Tibial nerve (tissue), 4 donors: ENCODE measurements at places on chromosomes 4 and X. TPM values are rescaled to one million over a fixed set of nuclear protein-coding genes. Genes with fewer than 3 reads are reported as not detected.

GRCh38 chr4:183729069-183729406, 69.9 kb downstream of the TRAPPC11 start:
- no peak for DNase-seq

GRCh38 chr4:176534566-176534965, 214.8 kb downstream of the SPCS3 start:
- DNase-seq = no peak

GRCh38 chr4:184548648-184549341, 74.4 kb upstream of the IRF2 start:
- DNase-seq = no peak

DNA sequence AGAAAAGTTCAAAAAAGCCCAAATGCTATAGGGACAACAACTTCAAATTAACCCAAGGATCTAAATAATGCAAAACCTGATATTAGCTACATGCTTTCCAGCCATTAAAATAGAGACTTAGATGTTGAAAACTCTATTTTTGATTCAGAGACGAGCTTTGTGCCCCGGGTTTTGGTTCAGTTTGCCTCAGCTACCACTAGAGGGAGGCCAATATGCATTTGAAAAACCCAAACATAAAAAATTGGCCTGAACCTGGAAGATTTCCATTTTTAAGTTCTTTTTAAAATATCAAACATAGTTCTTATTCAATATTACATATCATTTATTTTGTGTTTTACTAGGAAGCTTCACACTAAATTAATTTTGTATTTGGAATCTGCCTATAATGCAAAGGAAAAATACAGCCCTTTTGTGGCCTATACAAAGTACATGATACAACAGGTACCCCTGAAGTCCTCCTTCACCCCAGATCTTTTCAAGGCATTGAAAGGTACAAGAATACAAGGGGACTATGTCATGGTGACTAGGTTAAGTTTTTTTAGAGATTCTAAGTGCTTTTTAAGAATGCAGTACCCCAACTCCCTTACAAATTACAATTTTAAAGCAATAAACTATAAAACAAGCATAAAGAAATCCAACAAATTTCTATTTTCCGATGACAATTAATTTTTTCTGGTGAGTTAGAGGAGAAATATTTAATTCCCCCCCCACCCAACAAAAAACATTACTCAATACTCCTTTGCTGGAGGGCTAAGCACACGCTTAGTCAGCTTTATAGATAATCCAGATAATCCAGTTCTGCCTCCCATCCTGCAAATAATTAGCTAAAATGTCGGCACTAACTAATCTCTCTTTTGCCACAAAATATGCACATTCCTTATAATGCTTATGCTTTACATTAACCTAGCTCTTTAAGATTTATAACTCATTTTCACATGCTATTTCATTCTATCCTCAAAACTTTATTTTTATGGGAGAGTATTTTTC, 97.7 kb upstream of the PTPN13 start:
- DNase-seq = peak; percentile 56

- no peak for DNase-seq
Measured at GRCh38 chr4:180310616-180311015, 1932.6 kb upstream of the TENM3 start.

DNA sequence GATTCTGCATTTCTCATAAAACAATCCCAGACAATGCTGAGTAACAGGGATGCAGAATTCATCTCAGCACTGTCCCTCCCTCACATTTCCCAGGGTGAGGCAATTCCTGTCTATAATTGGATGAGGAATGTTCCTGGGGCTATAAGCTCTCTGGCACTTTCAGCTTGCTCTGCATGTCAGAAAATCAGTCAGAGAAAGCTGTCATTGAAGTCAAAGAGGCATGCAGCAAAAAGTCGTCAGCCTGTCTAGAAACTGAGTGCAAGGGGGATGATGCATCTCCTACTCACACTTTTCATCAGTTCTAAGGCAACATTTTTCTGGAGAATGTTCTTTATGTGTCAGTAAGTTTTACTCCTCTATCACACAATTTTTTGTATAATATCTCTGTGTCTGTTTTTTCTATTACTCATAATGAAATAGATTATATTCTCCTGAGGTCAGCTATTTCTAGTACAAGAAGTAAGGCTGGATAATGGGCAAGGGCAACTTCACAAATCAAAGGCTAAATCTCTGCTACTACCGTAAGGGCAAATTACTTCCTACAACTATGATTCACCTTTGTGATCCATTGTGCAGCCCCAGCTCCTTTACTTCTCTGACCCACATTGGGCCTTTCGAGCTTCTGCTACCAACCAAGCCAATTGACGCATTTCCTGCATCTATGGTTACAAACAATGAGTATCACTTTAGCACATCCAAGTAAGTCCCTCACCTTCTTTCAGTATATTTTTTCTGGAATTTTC, 56.0 kb downstream of the TASL start:
- DNase-seq = no peak

DNA sequence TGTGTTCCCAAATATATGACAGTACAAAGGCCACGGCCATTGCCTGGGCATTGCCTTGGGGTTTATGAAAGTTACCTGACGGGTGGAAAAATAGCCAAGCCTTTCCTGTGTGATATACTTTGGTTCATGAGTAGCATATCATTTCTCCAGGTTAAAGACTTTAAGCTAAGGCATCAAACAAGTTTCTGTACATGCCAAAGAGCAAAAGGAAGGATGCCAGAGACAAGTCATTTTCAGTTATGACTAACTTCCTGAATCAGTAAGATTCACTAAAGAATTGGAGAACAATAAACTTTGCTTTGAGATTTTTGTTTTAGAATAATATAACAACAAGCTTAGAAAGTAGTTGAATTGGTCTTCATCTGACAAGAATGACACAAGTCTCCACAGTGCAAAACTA, 9.7 kb upstream of the GUF1 start:
- no peak for DNase-seq

ASMT gene
- total RNA-seq = not detected

DNA sequence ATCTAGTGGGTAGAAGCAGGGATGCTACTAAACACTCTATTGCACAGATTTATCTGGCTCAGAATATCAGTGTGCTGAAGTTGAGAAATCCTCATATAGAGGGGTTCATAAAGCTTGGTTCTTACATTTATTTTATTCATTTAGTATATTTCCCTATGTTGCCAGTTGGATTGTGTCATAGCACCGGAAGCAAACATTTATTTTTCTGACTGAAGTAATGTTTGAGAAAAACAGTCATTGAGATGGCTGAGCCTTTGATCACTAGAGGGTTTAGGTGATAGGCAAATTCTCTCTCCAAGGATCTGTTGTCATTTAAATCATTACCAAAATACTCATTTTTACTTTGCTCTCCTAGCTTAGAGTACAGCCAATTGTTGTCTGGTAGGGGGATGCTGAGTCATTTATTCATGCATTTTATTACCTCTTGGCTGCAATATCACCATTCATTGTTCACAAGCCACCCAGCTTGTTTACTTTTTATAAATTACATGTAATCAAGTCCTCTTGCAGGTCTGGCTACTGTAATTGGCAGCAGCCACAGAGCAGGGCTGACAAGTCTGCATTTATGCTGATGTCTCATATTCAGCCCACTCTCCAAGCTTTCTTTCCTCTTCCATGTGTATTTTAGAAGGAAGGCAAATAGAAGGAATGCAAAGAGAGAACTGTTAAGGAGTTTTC, 15.2 kb downstream of the GAB1 start:
- no peak for DNase-seq

- no peak for DNase-seq
Measured at GRCh38 chr4:101910786-101911373, 120.3 kb downstream of the BANK1 start.

OPRPN gene
- total RNA-seq = not detected

DNA sequence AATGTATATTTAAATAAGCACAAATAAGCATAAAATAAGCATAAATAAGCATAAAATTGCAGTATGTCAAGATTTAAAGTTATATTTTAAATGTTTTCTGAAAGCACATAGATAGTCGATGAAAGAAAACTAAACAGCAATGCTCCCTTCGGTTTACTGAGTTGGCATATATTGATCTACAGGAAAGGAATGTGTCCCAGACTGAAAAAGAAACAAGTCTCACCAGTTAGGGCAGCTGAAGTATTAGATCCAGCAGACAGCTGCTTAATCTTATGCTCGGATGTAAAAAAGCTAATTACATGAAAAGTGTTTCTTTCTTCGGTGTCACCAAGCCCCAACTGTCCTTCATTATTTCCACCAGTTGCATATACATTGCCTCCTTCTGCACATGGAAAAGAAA, 8.7 kb downstream of the RPGR start:
- DNase-seq = no peak

TMPRSS11B gene
- total RNA-seq = not detected

- no peak for DNase-seq
Measured at GRCh38 chrX:97016106-97016505, 132.4 kb downstream of the RPA4 start.

PDGFRA gene
- total RNA-seq = 80.4 TPM
